Stimulated activated CD4-positive, alpha-beta T cell treated with anti-CD3 and anti-CD28 coated beads, Interleukin-1b, Interleukin-23, amount 100 ng/mL, for 24 hours (primary cell): ENCODE measurements at places on chromosomes 16 and 17.

- DNase-seq: no peak
These were observed 1.8 kb downstream of the ATXN2L start for GRCh38 chr16:28824717-28824973.

DNA sequence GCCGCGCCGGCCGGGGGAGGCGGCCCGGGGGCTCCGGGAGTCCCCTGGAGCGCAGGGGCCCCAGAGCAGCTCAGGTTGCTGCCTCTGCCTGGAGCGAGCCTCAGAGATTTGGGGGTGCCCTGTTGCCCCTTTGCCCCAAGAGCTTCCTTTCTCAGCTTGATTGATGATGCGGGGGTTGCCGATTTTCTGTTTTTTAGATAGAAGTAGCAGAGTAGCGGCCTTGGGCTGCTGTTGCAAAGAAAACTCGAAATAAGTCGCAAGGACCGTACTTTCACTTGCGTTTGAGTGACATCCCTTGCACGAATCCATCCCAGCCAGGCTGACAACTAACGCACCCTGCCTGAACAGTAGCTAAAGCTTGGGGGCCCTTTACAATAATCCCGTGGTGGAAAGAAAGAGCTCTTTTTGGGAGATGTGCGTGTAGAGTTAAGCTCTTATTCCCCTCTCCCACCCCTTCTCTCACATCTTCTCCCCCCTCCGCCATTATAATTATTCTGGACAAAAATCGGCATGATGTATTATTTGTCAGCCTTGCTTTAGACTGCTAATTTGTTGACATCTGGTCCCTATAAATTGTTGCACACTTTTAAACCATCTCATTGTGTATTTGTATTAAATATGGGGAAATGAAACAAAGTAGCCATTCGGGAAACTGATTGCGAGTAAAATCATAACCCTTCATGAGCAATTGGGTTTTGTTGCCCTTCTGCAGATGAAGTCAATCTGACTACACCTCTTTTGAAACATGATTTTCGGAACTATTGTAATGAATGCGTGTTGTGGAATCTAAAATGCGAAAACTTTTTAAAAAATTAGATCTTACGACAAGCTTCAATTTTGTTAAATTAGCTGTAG, 873 bp downstream of the USP10 start:
- DNase-seq: peak; percentile 13

GRCh38 chr16:57815987-57816745, 13.9 kb upstream of the KIFC3 start:
- no peak for DNase-seq

- DNase-seq: no peak
These were observed 7.6 kb downstream of the MRM1 start for GRCh38 chr17:36608794-36609497.

- no peak for DNase-seq
These were observed 440.6 kb downstream of the HS3ST3B1 start for GRCh38 chr17:14741491-14741890.

GRCh38 chr17:79796763-79797491, at the start of gene CBX8:
TSS of gene CBX8 (minus strand) at chr17:79797077. CDS start at chr17:79796998, 79 bp downstream.
- peak; percentile 98 for DNase-seq

DNA sequence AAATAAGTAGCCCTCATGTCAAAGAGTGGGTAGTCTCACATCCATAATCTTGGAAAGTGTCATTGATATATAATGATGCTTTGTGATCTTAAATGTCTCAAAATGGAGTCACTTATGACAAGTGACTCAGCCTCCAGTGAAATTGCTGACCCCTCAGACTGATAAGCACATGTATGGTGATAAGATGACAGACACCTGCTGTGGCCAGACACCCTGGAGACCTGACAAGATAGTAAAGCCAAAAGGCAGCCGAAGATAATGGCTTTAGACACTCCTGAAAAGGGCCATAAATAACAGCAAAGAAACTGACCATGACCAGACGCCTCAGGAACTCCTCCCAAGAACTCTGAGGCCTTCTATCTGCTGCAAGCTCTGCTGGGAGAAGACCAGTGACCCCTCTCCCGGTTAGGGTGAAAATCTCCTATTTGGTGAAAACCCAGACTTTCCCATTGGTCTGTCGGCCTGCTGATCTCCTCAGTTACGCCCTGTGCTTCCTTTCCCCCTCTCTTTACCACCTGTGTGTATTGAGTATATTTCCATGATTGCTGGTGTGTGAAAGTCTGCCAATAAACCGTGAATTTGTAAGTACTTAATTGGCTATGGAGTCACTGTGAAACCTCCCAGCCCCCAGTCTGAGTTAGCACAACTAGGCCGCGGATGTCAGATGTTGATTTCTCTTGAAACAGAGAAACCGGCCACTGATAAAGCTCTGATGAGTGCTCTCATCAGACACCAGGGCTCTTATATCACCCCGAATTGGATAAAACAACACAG, 226.7 kb upstream of the MYOCD start:
- no peak for DNase-seq

- DNase-seq: no peak
These were observed 12.6 kb downstream of the PHB1 start for GRCh38 chr17:49401971-49402611.

- no peak for DNase-seq
These were observed 4.2 kb downstream of the LYRM9 start for GRCh38 chr17:27888945-27889344.

GRCh38 chr17:77778636-77779489, 179.6 kb upstream of the TNRC6C start:
- DNase-seq: no peak

DNA sequence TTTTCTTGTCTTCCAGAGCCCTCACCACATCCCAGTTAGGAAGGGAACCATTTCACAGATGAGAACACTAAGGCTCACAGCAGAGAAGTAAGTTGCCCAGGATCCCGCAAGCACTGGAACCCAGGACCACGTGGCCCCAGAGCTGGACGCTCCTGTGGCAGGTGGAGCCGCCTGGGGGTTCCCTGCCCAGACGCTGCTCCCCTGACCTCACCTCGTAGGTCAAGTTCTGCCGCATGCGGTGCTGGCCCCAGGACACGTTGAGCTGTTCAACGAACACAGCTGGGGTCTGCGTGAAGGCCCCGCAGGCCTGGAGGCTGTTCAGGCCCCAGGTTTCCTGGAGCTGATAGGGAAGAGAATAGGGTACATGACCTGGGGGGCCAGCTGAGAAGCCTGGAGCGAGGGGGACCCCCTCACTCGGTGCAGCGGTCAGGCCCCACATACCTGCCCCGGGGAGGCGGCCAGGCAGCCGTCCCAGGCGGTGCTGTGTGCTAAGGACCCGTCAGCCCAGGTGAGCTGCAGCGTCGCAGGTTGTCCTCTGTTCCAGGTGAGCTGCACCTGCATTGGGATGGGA, 54.1 kb downstream of the RMI2 start:
- no peak for DNase-seq

DNA sequence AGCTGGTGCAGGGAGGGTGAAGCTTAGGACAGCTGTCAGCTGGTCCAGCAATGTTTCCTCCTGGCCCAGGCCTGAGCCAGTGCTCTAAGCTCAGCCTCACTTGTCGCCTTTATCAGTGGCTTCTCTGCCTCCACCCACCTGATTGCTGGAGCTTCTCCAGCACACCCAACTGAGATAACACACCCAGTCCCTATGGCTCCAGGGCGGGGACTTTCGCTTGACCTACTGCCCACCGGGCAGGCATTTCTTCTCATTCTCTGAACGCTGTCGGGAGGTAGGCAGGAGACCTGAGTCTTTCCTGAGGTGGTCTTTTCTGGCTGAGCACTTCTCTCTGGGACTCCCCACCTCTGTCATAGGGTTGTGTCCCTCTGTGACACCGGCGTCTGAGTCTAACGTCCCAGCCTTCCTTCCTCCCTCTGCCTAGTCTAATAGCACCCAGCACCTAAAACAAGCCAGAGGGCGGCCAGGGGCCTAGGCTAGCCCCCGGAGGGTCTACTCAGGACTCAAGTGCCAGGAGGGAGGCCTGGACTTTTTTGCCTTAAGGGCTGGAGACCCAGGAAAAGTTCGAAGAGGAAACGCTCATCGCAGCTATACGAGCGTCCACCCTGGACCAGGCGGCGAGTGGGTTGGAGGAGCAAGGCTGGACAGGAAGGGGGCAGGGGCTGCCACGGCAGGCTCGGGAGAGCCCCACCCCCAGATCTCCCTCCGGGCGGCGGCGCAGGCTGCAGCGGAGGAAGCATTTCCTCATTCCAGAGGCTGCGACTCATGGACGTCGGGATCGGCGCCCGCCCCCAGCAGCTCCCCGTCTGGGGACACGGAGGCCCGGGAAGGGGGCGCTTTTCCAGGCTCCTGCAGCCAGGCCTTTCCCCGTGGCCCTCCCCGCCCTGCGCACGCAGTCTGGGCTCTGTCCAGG, 756 bp downstream of the TAX1BP3 start:
- no peak for DNase-seq

GRCh38 chr16:7209598-7209997, 123.0 kb upstream of the RBFOX1 start:
- DNase-seq: no peak

DNA sequence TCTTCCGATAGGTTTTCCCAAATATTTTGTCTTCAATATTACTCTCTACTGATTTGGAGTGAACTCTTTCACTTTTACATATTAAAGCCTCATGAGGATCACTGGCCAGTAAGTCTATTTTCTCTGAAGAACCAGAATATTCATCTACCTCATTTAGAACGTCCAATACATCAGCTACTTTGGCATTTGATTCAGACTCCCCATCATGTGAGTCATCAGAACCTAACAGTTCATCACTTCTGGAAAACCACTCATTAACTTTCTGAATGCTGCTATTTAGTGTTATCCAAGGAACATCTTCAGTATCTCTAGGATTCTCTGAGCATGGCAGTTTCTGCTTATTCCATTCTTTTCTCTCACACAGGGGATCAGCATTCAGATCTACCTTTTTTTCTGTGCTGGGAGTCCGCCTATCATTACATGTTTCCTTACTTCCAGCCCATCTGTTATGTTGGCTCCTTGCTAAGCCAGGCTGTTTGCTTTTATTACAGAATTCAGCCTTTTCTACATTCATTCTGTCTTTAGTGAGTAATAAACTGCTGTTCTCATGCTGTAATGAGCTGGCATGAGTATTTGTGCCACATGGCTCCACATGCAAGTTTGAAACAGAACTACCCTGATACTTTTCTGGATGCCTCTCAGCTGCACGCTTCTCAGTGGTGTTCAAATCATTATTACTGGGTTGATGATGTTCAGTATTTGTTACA, 30.9 kb downstream of the BRCA1 start:
- DNase-seq: no peak

- DNase-seq: no peak
These were observed 95.2 kb downstream of the CCDC182 start for GRCh38 chr17:57649731-57650484.

GRCh38 chr17:64148017-64148631, 18.2 kb upstream of the ERN1 start:
- DNase-seq: no peak

GRCh38 chr17:82272495-82273326, 789 bp downstream of the CSNK1D start:
- DNase-seq: no peak

- no peak for DNase-seq
These were observed 22.6 kb downstream of the ACSM1 start for GRCh38 chr16:20674684-20675487.

DNA sequence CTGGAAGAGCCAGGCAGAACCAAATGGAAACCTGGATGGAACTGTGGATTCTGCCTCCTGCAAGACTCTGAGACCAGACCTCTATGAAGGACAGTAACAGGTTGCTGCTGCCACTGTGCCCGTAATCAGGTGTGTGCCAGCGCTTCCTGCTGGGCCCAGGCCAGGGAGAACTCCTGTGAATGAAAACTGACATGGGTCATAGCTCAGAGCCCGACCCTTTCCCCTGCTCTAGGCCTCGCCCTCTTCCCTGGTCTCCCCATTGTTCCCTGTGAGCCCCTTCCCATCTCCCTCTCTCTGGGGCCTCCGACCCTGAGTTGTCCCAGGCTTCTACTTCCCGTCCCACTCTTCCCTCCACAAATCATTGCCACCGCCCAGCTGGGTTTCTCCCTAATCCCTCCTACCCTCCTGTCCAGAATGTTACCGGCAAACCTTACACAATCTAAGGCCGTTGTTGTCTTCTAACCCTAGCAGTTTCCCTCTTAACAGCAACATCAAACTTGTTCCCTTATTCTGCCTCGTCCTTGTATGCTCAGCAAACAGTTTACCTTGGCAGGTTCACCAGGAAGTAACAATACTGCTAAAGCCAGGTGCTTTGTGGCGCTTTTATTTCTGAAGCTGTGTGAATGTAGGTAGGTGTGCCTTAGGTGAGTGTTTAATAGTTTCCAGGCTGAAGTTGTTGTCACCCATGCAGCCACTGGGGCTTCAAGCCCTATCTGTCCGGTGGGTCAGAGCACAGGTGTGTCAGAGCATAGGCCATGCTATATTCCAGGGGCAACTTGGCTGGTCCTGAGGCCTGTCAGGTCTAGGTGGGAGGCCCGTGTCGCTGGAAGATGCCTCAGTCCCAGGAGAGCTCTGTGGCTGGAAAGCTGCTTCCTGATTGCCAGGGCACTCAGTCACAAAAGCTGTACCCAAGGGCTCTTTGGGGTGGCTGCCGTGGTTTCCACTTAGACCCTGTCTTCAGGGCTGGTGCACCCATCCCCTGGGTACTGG, 32.0 kb downstream of the SMPD3 start:
- no peak for DNase-seq

DNA sequence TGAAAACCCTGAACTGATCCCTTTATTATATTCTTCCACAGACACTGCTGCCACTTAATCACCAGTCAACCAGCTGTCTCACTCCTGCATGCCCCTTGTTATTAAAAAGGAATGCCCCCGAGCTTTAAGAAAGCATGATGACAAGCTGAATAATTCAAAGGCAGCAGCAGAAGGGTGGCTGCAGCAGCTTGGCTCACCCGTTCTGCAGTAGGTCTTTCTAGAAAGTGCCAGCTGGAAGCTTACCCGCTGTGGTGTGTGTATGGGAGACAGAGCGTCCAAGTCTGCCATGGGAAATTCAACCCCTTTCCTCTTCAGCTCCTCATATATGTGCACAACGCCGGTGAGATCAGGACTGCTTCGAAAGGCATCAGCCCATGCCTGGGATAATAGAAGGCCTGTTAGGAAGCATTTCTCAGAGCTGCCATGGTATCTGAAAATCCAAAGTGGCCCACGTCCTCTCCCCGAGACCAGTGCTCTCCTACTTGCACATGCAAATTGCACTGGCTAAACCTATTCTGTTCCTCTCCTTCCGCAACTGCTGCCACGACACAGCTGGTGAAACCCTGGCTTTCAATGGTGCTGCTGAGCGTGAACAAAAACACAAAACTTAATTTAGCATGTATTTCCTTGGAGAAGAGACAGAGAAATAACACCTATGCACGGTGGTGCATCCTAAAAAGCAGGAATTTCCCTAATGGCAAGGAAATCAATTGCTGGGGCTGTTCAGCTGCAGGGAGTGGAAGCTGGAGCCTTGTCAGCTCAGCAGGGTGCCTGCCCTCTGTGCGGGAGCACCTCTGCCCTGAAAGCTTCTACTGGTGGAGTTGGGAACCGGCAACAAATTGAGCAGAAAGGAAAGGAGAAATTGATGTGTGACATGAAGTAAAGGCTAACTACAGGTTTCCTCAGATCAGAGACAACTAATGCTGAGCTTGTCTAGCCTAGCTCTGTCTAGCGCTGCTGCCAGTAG, 47.9 kb upstream of the SREBF1 start:
- no peak for DNase-seq

GRCh38 chr16:80718480-80719220, 85.7 kb downstream of the CDYL2 start:
- DNase-seq: no peak

- no peak for DNase-seq
These were observed 36.3 kb upstream of the PABPN1L start for GRCh38 chr16:88902744-88903143.

- DNase-seq: no peak
These were observed 13.3 kb downstream of the CAVIN1 start for GRCh38 chr17:42409523-42410318.

- DNase-seq: no peak
These were observed 128.4 kb upstream of the GOT2 start for GRCh38 chr16:58862334-58863021.
